Jurkat, Clone E6-1 (cell line): ENCODE measurements at places on chromosomes 11 and 22.

DNA sequence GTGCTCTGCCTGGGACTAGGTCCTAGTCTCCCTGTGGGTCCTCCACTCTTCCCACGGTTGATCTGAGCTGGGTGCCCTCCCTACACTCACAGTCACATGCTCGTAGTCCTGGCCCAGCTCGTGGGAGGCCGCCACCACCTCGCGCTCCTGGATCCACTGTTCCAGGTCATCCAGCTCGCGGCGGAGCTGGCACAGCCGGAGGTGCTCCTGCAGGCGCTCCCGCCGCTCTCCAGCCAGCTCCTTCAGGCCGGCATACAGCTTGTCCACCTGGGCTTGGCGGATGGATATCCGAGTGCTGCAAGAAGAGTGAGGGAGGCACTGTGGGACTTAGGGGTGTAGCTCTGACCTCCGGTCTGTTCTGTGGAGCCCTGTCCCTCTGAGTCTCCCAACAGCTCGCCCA, 14.8 kb upstream of the RBM4B start:
- no peak for DNase-seq

- DNase-seq = no peak
Observed at GRCh38 chr11:94882931-94883330, 90.4 kb downstream of the CWC15 start.

GRCh38 chr11:110857892-110858546, 145.8 kb upstream of the ARHGAP20 start:
- DNase-seq = no peak

DNA sequence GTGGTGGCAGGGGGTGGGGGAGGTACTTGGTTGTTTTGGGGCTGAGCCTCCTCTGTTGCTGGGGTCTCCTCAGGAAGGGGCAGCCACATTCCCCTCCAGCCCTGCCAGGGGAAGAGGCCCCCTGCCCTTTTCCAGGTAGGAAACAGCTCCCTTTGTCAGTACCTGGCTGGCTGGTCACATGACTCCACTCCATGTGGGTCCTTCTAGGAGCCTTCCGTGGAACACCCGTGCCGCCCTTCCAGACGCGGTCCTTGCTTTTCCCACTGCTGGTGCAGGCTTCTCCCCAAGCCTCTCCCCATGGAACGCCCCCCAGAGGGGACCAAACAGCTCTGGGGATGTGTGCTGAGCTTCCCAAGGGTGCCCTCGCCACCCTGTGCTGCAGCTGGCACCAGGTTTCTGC, 19.9 kb downstream of the IFT27 start:
- DNase-seq = no peak

DNA sequence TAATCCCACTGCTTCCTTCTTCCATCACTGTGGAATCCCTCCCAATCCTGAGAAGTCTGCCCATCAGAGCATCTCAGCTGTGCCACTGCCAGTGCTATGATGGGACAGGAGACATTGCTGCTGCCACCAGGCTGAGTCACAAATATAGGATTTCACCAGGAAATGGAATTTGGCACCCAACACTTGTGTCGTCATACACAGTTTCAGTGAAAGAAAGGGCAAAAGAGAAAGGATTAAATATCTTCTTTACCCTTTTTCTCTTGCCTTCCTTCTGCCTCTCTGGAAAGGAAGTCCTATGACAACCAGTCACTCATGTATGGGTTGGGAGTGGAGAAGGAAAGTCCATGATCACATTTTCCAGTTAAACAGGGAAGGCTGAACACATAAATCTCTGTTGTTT, 133.4 kb downstream of the SPON1 start:
- no peak for DNase-seq

DNA sequence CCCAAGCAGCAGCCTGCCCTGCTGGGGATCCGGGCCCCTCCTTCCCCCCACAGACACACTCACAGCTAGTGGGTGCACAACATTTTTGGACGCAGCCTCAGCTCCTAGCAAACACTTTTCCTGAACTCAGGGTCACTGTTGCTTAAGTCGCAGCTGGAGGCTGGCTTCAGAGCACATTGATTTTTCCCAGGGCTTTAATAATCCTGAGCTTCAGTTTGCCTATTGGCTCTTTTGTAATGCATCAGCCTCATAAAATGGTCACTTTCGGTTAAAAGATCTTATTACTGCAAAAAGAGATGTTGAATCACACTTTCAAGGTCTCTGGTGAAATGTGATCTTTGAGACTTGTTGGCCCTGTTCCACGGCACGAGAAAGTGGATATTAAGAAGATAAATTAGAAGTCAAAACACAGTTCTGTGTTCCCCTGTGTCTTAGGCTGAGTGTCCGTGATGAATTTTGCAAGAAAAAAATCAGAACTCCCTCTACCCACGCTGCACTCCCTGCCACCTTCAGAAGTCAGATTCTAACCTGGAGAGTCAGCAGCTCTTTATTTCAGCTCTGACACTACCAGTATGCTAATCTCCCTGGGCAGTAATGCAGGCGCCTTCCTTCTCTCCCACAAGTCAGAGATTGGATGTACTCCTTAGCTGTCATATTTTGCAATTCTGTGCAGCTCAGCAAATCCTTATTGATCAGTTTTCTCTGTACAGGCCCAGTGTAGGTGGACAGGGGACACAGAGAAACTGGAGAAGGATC, 158.2 kb upstream of the E2F8 start:
- no peak for DNase-seq

- DNase-seq = no peak
Observed at GRCh38 chr11:77130763-77131513, 2.9 kb downstream of the MYO7A start.

GRCh38 chr22:23752090-23752691, 1.3 kb upstream of the ZNF70 start:
- no peak for DNase-seq

GRCh38 chr22:38180841-38181452, 683 bp downstream of the PLA2G6 start:
- DNase-seq = no peak

DNA sequence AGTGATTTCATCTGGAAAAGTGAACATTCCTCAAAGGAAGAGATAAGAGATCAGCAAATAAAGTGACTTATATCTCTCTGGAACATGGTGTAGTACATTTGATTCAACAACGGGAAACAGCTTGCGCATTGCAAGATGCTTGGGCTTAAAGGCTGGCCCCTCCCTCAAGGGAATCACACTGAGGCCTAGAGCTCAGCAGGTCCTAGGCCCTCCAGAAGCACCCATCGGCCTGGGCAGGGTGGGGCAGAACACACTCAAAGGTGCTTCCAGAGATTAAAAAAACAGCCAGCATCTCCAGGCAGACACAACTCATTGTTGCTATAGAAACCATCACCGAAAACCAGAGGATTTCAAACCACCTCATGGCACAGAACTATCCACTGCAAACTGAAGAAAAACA, 69.0 kb upstream of the ARFGAP3 start:
- DNase-seq = no peak

- DNase-seq = no peak
Observed at GRCh38 chr11:117090111-117090706, 8.0 kb downstream of the SIK3 start.

- no peak for DNase-seq
Observed at GRCh38 chr22:28983788-28984441, 77.7 kb downstream of the C22orf31 start.

- no peak for DNase-seq
Observed at GRCh38 chr22:24390576-24390975, 36.8 kb upstream of the ADORA2A start.

DNA sequence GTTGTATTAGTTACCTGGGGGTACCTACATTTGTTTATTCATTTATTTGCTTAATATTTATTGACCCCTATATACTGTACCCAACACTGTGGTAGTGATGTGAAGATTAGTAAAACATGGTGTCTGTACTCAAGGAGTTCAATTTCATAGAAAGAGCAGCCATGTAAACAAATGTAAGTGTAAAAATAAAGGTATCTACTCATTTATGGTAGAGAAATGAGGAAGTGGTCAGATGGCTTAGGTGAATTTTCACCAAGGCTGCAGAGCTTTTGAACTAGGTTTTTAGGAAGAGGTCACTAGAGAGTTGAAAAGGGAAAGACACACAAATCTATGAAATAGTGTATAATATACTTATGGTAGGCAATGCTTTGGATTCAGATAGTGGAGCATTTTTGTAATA, 11.1 kb downstream of the CTR9 start:
- no peak for DNase-seq

DNA sequence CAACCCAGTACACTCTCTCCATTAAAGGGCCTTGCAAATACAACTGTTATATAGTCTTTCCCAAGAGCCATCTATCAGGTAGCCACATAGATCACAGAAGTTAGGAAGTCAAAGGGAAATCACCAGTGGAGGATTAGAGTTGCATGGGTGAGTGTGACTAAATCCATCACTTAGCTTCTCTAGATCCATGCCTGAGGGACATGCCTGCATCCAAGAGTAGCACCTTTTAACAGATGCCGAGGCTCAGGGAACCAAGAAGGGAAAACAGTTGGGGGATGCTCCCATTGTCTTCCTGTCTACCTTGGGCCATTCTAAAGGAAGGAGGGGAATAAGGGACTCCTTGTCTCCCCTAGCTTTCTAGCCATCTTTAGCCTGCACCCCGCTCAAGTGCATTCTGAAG, 77.9 kb downstream of the XRRA1 start:
- DNase-seq = no peak

DNA sequence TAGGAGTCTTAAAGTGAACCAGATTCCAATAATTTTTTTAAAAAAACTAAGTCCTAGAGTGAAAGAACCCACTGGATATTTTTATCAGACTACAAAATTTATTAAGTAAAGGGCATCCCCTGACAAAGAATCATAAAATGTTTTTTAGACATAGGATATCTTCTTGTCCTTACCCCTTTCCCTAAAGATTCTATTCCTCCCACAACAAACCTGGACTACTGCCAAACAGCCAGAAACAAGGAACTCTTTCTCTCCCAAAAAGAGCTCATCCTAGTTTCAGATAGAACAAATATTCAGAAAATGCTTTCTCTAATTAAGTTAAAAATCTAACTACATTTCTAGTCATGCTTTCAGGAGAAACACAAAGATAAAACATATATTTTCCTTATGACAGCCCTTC, 327.1 kb downstream of the FAM181B start:
- DNase-seq = no peak

- no peak for DNase-seq
Observed at GRCh38 chr11:14678350-14678749, 34.7 kb downstream of the PDE3B start.

- no peak for DNase-seq
Observed at GRCh38 chr22:37472418-37473006, 13.7 kb downstream of the MFNG start.

GRCh38 chr11:64918017-64918416, 1.0 kb upstream of the ATG2A start:
- peak; percentile 19 for DNase-seq

- DNase-seq = no peak
Observed at GRCh38 chr11:103895106-103895505, 141.3 kb upstream of the DDI1 start.

- no peak for DNase-seq
Observed at GRCh38 chr11:23551706-23552105, 691.4 kb upstream of the CCDC179 start.

DNA sequence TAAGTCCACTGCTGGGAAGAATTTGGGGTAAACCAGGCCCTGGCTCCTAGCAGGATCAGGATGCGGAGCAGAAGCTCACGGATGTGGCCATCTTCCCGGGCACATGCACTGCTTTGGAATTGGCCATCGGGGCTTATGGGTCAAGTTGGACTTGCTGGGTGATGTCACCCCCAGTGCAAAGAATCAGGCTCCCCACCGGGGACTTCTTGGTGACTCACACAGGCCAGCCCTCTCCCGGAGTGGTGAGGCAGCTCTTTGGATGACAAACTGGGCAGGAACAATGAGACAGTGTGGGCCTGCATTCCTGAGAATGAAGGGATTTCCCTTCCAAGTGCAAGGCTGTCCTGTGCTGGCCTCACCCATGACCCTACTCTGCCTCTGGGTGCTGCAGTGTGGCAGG, 128.8 kb upstream of the ANO1 start:
- no peak for DNase-seq

DNA sequence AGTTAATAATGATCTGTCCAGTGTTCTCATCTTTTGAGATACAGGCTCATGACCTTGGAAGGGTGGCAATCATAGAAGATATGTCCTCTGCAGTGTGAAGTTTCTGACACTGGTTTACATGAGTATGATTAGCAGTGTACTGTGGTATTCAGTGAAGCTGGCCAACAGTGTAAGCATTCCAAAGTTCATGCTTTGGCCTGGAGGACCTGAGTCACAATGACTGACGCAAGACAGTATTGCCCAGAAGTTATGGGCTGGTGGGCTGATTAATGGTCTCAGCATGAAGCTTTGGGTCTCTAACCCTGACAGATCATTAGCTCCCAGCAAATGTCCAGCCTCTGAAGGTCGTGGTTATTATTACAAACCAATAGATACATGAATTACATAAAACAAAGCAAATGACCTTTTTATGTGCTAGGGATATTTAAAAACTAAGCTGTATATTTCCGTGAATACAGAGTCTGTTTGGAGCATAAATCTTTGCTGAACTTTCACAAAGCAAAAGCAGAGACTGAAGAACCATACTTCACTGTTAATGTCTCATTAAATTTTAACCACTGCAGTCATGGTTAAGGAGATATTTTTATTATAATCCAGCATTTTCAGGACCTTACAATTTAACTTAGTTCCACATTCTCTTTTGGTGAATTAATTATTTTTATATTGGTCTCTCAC, 28.3 kb upstream of the USP47 start:
- DNase-seq = no peak

DNA sequence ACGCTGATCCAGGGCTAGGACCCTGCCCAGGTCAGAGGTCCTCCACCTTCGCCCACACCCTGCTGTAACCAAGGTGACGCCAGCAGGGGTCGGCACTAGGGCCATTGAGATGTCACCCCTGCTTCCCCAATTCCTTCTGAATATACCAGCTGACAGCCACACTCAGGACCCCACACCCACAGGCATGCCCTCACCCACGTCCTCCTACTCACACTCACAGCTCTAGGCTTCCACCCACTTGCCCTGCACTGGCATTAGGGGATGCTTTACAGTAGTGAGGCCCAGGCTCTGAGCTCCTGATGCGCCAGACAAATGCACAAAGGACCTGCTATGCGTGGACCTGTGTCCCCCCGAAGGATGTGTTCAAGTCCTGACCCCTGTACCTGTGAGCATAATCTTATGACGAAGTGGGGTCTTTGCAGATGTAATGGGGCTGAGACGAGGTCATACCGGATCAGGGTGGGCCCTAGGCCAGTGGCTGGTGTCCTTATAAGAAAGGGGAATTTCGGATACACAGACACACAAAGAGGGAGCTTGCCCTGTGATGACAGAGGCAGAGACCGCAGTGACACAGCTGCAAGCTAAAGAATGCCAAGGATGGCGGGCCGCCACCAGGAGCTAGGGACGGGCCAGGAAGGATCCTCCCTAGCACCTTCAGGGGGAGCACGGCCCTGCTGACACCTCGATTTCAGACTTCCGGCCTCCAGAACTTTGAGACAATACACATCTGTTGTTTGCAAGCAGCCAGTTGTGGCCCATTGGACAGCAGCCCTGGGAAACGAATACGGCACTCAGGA, 11.2 kb downstream of the WNT11 start:
- no peak for DNase-seq

DNA sequence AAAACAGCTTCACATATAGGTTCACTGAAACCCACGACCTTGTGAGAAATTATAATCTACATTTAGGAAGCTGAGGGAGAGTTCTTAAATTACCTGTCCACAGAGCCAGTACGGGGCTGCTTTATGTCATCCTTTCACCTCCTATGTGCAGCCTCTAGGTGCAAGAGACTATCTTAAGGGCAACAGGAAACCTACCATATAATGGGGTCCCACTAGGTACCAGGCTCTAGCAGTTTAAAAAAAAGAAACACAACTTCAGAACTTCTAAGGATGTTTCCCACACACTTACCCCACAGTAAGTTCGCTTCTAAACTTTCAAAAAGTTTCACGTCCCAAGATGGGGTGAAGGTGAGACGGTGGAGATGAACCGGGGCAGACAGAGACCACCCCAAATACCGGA, 573 bp downstream of the STK33 start:
- DNase-seq = no peak

GRCh38 chr11:128809128-128809527, 58.0 kb downstream of the KCNJ1 start:
- no peak for DNase-seq
